Endothelial cell of umbilical vein (primary cell): ENCODE measurements at places on chromosomes 12 and 14. TPM values are rescaled to one million over a fixed set of nuclear protein-coding genes. Genes with fewer than 3 reads are reported as not detected.
A peak's percentile ranks its signal among the peaks of the same experiment; 100 is the strongest.

Gene EXOC3L4
- polyA plus RNA-seq = not detected in 2 replicates

GRCh38 chr12:15977999-15978951 is 67.1 kb downstream of the DERA start:
- H3K4me3 ChIP-seq = no peak overlapping the region
- H3K27me3 ChIP-seq = no peaks in the 10 kb centered on the region
- H3K36me3 ChIP-seq = peaks cover 1% of the 10 kb centered on the region

GRCh38 chr14:64244279-64244678 is 49.9 kb downstream of the ESR2 start:
- DNase-seq = peak; percentile 31
- no peaks in the 10 kb centered on the region for H3K36me3 ChIP-seq
- no peak overlapping the region for H3K27ac ChIP-seq
- no peaks in the 10 kb centered on the region for H3K4me1 ChIP-seq

DNA sequence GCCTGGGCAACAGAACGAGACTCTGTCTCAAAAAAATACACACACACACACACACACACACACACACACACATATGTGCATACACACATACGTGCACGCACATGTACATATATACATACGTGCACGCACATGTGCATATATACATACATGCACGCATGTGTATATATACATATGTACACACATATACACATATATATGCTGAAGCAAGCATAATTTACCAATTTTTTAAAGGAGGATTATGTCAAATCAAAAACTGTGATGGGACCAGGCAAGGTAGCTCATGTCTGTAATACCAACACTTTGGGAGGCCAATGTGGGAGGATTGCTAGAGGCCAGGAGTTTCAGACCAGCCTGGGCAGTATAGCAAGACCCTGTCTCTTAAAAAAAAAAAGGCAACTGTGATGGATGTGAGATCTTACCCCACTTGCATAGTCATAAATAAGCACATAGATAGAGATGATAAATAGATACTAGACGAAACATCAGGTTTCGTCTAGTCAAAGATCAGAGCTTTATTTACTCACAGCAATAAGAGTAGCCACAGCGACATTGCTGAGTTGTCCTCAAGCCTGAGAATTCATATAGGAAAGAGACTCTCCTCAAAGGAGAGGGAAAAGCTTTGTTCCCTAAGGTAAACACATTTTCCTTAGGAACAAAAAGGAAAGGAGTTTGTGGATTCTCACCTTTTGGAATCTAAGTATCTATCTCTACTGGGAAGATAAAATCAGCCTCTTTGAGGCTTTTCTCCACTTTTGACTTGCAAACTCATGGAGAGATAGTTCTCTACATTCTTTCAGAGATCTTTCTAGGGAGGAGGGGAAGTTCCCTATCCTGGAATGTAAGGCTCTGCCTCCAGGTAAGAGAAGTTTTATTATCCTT is 74.7 kb upstream of the AMN1 start:
- no peak for DNase-seq
- H3K4me1 ChIP-seq = no peaks in the 10 kb centered on the region
- H3K36me3 ChIP-seq = no peaks in the 10 kb centered on the region
- no peak overlapping the region for H3K27ac ChIP-seq

Gene PKP2
- polyA plus RNA-seq = 1.4 and 1.5 TPM in 2 replicates

GRCh38 chr12:65126482-65126881 is 5.4 kb upstream of the WIF1 start:
- DNase-seq = no peak
- peaks cover 25% of the 10 kb centered on the region for H3K27me3 ChIP-seq
- H3K36me3 ChIP-seq = no peaks in the 10 kb centered on the region
- H3K4me1 ChIP-seq = peaks cover 2% of the 10 kb centered on the region
- H3K4me3 ChIP-seq = no peak overlapping the region

DNA sequence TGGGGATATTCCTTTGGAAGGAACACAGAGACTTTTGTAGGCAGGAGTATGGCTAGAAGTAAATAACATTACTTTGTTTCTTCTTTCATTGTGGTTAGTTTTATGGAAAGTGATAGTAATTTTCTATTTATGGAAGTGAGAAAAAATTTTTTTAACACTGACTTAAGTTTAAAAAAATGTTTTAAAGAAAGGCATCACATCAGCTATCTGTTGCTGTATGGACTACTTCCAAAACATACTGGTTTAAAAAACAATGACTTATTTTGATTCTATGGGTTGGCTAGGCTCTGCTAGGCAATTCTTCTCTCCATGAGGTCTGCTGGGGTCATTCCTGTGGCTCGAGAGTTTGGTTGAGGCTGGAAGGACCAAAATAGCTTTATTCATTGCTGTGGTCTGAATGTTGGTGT is 31.7 kb upstream of the SLC38A2 start:
- no peaks in the 10 kb centered on the region for H3K36me3 ChIP-seq
- H3K4me3 ChIP-seq = no peak overlapping the region
- no peaks in the 10 kb centered on the region for H3K27me3 ChIP-seq
- DNase-seq = peak; percentile 29
- no peak overlapping the region for H3K27ac ChIP-seq
- H3K4me1 ChIP-seq = peaks cover 25% of the 10 kb centered on the region

Gene B3GNT4
- 0.11 and 0.13 TPM in 2 replicates for polyA plus RNA-seq

- peak; percentile 39 for DNase-seq
- H3K27ac ChIP-seq = peak overlapping the region; percentile 64
- H3K4me3 ChIP-seq = no peak overlapping the region
- H3K27me3 ChIP-seq = no peaks in the 10 kb centered on the region
- peaks cover 7% of the 10 kb centered on the region for H3K36me3 ChIP-seq
- peaks cover 26% of the 10 kb centered on the region for H3K4me1 ChIP-seq
Observed at GRCh38 chr12:123267991-123268843, 3.4 kb downstream of the CDK2AP1 start.

DNA sequence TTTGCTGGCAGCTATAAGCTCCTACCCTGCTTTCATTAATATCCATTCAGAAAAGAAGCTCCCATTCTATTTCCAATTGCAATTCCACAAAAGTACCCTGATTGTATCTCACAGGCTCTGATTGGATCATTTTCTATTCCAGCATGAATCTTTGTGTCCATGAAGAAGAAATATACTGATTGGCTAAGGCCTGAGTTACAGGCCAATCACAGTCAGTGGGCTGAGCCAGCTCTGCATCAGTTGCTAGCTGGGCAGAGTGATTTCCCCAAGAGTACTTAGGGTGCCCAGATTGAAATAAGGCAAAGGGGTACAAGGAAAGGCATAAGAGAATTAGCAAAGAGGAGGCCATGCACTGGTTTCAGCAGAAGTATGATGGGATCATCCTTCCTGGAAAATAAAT is 14.4 kb downstream of the ART4 start:
- H3K36me3 ChIP-seq = peaks cover 2% of the 10 kb centered on the region
- H3K4me1 ChIP-seq = peaks cover 3% of the 10 kb centered on the region
- no peak overlapping the region for H3K27ac ChIP-seq
- H3K27me3 ChIP-seq = no peaks in the 10 kb centered on the region
- DNase-seq = peak; percentile 39
- H3K4me3 ChIP-seq = no peak overlapping the region

GRCh38 chr12:39846971-39847650 is 227.5 kb upstream of the ABCD2 start:
- no peaks in the 10 kb centered on the region for H3K36me3 ChIP-seq
- no peak overlapping the region for H3K4me3 ChIP-seq
- H3K27me3 ChIP-seq = no peaks in the 10 kb centered on the region
- no peak for DNase-seq
- H3K4me1 ChIP-seq = no peaks in the 10 kb centered on the region
